ENCODE measurements at places on chromosomes 12 and 14.

- DNase-seq: no peak
Measured at GRCh38 chr12:78977304-78977867, 112.8 kb downstream of the SYT1 start.

DNA sequence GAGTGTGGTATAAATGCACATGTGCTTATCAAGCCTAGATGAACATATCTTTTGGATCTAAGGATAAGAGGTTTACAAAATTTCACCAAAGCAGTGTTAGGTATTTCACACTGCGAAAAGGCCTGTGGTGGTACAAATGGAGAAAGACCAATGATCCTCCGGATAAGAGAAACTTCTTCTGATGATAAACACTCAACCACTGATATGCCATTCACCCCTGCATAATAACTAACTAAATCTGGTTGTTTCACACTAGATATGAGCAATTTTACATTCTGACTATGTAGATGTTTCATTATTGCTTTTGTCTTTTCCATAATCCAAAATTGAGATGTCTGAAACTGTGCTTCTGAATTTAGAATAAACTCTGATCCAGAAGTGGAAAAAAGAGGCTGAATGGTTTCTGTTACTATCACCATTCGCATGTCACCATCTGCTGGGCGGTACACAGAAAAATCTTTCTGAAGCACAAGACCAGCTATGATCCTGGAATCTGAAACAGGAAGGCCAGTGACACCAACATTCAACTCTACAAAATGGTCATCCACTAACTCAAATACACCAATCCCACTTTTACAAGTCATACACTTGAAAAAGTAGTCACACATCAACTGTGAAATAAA lies 1.3 kb downstream of the BBS10 start:
- no peak for DNase-seq

GRCh38 chr14:100691395-100692056 lies 35.2 kb upstream of the DLK1 start:
- DNase-seq: no peak

GRCh38 chr14:86088156-86088555 lies 558.2 kb downstream of the FLRT2 start:
- no peak for DNase-seq

DNA sequence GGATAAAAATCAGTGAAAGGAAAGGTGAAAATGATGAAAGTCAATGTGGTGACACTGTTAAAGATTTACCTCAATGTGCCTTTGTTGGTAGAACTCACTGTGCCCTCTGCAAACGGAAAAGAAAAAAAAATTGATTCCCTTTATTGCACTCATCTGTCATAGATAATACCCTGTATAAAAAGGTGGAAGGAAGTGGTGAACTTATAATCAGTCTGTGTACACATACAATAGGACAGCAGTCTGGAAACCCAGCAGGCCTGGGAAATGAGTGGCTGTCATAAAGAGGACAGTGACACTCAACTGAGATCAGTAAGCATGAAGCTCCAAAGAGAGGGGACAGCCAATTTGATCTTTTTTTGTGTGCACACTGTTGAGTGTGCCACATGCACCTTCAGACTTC lies 364.7 kb downstream of the NOVA1 start:
- no peak for DNase-seq

- no peak for DNase-seq
Measured at GRCh38 chr14:22552001-22552826, 36.8 kb downstream of the DAD1 start.

DNA sequence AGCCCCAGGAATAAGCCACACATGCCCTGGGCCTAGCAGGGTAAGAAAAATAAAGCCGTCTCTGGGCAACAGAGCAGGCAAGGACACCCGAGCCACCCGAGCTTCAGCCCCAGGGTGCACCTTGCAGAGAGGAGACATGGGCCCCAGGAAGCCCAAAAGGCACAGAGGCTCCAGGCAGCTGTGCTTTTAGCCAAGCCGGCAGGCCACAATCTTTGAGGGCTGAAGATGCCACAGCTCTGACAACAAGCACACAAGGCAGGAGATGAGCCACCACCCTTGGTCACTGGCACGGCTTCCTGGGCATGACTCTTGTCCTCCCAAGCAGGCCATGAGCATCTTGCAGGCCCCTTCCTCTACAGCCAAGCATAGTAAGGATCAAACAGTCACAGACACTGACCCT lies 86.3 kb downstream of the ITPK1 start:
- DNase-seq: no peak

GRCh38 chr12:118850244-118850825 lies 131.0 kb upstream of the SRRM4 start:
- no peak for DNase-seq

- DNase-seq: no peak
Measured at GRCh38 chr12:95700316-95700785, 90.2 kb downstream of the NTN4 start.

DNA sequence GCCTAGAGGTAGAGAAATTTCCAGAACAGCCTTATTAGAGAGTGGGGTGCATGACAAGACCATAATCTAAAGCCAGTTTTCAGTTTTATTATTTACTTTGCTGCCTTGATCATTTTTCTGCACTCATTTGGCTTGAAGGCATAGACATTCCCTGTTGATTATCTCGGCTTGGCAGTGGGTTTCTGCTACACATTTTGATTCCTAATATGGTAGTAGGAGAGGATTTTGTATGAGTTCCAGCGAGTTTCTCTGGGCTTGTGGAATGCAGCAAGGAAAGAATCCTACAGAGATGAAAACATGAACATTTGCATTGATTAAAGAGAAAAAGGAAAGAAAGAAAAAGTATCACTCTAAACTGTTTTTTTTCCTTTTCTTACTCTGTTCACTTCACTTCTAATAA lies 281.2 kb downstream of the PAWR start:
- DNase-seq: no peak

DNA sequence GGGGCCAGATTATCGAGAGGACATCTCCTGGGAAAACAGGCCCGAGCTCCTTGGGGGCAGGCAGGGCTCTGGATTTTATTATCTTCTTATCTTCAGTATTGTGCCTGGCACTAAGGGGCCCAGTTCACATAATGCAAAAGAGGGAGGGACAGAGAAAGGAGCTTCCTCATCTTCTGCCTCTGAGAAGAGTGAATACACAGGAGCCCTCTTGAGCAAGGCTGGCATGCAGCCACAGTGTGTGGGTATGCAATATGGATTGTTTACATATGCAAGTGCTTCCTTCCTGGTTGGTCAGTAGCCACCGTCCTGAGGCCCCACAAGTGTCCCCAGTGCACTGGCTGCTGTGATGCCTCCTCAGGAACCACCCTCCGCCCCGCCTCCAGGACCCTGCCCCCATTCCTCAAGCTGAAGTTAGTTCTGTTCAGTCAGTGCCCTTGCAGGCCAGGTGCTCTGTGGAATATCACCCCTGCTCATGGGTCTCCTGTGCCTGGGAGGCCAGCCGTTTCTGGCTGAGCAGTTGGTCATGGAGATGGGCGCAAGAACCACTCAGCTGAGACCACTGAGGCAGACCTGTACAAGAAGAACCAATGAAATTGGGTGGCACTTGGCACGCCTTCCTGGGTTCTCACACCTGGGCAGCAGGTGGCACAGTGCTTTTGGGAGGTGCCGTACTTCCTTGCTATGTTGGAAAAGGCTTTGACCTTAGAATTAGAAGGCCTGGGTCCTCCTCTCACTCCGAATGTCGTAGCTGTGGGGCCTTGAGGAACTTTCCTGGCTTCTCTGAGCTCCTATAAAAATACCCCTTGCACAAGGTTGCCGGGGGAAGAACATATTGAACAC lies 35.1 kb upstream of the ACTN1 start:
- DNase-seq: no peak

DNA sequence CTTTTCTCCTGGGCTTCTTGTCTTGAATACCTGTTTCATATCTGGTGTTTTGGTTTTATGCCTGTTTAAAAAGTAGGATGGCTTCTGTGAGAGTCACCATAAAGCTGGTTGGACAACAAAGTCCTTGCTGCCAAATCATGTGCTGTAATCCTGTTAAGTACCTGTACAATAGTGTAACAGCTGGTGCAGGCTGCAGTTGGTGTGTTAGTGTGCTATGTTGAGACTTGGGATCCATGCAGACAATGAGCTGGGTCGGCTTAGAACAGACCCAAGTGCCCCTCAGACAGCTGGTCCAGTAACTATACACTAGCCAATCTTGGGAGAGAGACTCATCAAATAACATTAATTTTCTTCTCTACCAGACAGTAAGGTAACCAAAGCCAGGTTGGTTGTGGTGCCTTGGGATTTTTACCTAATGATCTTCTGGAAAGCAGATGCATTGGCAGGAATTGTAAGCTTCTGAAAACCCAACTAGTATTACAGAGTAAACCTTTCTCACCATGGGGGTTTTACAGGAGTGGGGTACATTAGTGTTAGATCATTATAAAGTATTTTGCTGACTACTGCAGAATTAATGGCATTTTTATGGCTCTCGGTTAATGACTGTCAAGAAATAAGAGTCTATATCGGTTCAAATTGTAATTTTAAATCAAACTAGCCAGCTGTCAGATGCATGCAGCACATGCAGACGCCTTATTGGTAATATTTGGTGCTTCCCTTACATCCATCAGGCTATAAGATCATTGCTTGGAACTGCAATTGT lies 231.2 kb downstream of the PDZRN4 start:
- no peak for DNase-seq

- no peak for DNase-seq
Measured at GRCh38 chr12:49598527-49598926, 6.9 kb downstream of the FAM186B start.

DNA sequence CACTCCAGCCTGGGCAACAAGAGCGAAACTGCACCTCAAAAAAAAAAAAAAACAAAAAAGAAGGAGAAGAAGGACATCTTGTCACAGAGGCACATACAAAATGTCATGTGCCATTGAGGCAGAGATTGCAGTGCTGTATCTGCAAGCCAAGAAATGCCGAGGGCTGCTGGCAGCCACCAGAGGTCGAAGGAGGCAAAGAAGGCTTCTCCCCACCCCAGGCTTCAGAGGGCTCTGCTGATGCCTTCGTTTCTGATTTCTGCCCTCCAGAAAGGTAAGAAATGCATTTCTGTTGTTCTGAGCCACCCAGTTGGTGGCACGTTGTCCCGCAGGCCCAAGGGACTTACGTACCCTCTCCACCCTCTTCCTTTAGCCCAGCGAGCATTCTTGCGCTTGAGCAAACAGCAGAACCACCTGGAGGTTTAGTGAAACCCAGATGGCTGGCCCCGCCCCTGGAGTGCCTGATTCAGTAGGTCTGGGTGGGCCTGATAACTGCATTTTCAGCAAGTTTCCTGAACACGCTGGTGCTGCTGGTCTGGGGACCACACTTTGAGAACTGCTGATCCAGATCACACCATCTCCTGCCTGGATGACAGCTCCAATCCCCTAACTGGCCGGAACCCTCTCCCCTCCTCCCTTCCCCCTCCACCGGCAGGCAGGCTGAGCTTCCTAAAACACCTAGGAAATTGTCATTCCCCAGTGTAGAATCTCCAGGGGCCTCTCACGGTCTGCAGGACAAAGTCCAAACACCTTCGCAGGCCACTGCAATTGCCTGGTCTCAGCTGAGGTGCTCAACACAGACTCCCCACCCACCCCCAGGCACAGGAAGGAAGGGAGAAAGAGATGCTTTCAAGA lies 21.1 kb upstream of the SCARB1 start:
- DNase-seq: no peak

DNA sequence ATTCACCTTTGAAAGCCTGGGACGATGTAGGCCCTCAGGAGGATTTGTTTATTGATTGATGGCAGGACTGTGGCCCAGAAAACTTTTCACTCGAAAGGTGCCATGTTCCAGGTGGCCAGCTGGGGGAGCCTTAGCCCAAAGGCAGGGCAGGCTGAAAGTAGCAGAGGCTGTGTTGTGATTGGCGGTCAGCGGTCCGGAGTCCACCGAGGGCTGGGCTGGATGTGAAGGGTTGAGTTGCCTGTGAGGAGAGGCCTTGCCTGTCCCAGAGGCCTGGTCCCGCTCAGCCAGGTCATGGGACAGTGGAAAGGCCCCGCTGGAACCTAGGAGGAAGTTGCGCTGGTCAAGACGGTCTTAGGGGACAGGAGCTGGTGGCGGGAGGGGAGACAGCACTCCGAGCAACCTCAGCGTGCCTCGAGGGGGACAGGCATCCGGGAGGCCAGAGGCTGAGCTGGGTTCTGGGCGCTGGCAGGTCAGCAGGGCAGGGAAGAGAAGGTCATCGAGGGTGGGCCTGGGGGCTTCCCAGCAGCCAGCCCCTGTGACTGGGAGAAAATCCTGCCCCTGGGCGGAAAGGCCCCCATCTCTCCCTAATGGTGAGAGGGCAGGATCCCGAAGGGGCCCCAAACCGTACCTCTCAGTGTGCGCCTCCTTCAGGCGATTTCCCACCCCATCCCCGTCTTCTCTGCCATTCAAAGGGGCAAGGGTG lies 26.3 kb downstream of the CMA1 start:
- DNase-seq: peak; percentile 55

DNA sequence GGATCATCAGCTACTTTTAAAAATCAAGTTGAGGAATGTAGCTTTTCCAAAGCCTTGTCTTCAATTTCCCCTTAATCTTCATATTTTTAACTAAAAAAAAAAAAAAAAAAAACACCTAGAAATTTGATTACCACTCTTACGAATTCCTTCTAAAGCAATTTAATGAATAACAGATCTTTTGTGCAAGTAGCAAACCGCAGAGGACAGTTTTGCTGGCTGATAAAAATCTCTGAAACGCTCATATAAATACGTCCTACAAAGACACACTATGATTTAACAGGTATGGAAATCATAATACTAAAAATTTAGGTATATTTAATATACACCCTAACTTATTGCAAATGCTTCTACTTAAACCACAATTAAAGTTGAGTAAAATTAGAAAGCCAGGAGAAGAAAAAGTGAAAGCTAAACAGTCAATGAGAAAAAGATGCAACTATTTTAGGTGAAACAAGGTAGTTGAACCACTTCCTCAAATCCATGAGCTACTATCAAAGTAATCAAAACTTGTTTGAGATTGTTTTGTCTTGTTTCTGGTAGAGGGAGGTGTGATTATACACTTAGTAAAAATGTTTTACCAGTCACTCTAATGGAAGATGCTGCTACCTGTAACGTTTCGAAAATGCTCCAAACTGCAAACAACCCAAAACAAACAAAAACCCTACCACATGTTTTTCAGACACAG lies 2.2 kb downstream of the PAWR start:
- DNase-seq: no peak

DNA sequence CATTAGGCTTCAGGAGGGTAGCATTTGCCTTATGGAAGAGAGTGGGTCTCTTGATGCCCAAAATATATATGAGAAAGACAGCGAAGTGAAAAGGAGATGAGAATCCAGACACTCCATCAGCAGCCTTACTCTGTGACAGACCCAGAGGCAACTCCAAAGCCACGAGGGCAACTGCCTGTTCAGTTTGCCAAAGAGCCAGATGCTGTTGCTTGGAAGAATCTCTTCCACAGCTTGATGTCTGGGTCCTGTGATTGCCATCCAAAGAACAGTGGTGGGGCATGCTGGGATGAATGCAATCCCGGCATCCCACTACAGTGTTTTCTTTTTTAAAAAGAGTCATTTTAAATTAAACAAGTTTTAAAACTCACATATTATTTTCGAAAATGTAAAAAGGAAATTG lies 10.9 kb upstream of the OTX2 start:
- DNase-seq: no peak

- no peak for DNase-seq
Measured at GRCh38 chr14:52275372-52275771, 7.9 kb downstream of the PTGDR start.

- no peak for DNase-seq
Measured at GRCh38 chr12:94942663-94943062, 60.8 kb downstream of the NDUFA12 start.
